Kidney capillary endothelial cell (primary cell): ENCODE measurements at places on chromosomes 4 and X.
A peak's percentile ranks its signal among the peaks of the same experiment; 100 is the strongest.

DNA sequence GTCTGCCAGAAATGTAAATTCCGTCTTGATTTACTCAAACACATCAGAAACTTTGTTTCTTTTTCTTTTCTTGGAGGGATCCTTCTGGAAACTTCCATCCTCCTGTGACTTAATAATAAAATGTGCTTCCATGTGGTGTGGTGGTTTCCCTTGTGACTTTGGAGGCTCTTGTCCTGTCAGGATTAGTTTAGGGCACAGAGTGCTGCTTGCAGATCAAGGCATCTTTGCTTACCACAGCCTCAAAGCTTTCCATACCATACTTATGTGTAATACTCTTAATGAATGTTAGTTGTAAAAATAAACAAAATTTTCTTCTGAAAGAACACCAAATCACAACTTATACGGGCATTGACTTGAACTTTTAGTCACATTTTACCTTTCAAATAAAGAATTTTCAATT, 27.4 kb downstream of the GBA3 start:
- no peak for DNase-seq

GRCh38 chr4:3369781-3370674, 71.7 kb upstream of the HGFAC start:
- DNase-seq = peak; percentile 92

- DNase-seq = no peak
These were observed 73.3 kb upstream of the HHIP start for GRCh38 chr4:144572660-144573059.

DNA sequence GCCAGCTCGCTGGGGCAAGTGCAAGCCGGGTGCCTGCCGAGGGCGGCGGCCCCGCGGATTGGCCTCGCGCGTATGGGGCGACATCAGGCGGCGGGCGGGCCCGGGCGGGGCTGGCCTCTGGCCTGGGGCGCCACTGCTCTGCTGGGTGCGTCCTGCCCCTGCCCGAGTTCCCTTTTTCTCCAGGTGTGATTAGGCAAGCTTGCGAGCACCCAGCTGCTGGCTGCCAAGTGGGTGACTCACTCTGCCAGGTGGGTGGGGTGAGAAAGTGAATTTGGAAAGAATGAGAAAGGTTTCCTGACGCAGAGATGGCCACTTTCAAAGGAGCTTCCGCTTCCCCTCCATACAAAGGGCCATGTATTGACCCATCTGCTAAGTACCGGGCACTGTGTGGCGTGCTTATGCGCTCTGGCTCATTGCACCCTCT, 32.5 kb downstream of the FGFBP1 start:
- DNase-seq = no peak

GRCh38 chrX:97016106-97016505, 132.4 kb downstream of the RPA4 start:
- DNase-seq = no peak

DNA sequence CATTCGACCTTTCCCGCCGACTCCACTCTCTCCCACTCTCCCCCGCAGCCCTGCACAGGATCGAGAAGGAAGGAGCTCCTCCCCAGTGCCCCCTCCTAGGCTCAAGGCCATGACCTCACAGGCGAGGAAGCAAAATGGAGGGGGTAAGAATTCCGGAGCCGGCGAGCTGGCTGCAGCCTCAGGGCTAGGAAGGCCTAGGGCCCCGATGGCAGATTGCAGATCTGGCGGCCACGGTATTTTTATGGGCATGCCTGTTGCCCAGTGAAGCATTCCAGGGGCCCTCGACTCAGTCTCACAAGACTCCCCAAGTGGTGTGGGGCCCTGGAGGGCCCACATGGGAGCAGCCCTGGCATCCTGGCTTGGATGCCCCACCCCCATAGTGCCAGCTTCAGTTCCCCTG, 942 bp upstream of the L1CAM start:
- no peak for DNase-seq

DNA sequence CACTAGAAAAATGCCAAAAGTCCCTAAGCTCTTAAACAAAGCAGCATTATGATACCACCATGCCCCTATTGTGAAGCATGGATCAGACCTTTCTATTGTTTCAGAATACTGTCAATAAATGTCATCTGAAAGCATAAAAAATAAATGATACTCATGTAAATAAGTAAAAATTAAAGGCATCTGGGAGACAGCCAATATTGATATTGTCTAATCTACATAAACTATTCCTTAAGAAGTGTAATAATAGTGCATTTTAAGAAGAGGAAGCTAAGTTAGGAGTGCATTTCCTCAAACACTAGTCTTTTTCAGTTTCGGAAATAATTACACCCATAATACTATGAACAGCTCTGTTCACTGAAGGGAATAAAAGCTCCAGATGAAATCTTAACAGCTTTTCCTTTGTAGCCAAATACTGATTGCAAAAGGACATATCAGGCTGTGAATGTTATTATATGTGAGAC, 181.6 kb downstream of the SPOCK3 start:
- DNase-seq = no peak
